T follicular helper cell (primary cell): ENCODE measurements at places on chromosomes 4 and X.

DNA sequence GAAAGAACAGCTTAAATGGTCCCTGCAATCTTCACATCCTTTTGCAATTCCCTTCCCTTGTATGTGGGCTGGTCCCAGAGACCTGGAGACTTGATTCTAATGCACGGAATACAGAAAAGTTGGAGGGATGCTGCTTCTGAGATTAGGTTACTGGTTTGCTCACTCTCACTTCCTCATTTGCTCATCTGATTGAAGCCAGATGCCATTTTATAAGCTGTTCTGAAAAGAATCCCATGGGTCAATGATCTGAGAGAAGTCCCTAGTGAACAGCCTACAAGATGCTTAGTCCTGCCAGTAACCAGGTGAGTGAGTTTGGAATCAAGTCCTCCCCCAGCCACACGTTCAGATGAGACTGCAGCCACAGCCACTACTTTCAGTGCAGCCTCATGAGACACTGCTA is 35.9 kb downstream of the MAGEA1 start:
- DNase-seq: no peak

GRCh38 chrX:136126872-136127406 is 20.4 kb upstream of the FHL1 start:
- DNase-seq: no peak

GRCh38 chr4:73064536-73064935 is 5.0 kb downstream of the COX18 start:
- no peak for DNase-seq

GRCh38 chr4:171186700-171187099 is 626.5 kb upstream of the GALNTL6 start:
- DNase-seq: no peak

GRCh38 chr4:110878413-110878812 is 255.5 kb upstream of the PITX2 start:
- DNase-seq: no peak

GRCh38 chrX:86329174-86329573 is 180.9 kb downstream of the DACH2 start:
- DNase-seq: no peak

GRCh38 chr4:63492515-63492914 is 916.7 kb downstream of the TECRL start:
- no peak for DNase-seq

GRCh38 chr4:1967512-1968149 is 41.1 kb downstream of the NELFA start:
- DNase-seq: no peak

DNA sequence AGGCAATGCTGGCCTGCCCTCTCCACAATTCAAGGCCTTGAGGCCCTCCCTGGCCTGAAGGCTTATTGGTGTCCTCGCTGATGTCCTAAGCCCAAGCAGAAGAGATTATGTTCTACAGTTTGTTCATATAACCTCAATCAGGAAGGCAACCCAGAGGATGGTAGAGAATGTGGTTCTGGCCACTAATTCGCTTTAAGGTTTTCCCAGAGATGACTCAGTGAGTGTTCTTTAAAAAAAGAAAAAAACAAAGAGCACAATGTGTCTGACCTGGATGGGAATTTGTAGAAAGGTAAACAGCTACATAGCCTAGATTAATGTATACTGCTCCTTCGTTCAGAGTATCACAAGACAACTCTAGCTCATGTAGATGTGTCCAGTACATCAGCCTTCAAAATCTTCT is 66.0 kb downstream of the MANBA start:
- DNase-seq: no peak

GRCh38 chr4:28369499-28369898 is 1508.9 kb downstream of the STIM2 start:
- DNase-seq: no peak

GRCh38 chr4:78569306-78569821 is 17.8 kb downstream of the ANXA3 start:
- no peak for DNase-seq

DNA sequence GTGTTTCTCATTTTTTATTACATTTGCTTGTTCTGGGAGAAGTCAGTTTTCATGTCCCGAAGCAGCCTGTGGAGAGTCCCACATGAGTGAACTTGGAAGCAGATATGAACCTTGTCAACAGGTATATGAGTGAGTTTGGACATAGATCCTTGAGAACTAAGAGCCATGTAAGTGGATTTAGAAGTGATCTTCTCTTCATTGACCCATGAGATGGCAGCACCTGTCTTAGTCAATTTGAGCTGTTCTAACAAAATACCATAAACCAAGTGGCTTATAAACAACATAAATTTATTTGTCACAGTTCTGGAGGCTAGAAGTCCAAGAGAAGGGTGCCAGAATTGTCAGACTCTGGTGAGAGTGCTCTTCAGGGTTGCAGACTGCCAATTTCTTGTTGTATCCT is 1043.8 kb downstream of the ADGRL3 start:
- DNase-seq: no peak

- no peak for DNase-seq
Observed at GRCh38 chr4:80614319-80614718, 278.8 kb downstream of the CFAP299 start.

DNA sequence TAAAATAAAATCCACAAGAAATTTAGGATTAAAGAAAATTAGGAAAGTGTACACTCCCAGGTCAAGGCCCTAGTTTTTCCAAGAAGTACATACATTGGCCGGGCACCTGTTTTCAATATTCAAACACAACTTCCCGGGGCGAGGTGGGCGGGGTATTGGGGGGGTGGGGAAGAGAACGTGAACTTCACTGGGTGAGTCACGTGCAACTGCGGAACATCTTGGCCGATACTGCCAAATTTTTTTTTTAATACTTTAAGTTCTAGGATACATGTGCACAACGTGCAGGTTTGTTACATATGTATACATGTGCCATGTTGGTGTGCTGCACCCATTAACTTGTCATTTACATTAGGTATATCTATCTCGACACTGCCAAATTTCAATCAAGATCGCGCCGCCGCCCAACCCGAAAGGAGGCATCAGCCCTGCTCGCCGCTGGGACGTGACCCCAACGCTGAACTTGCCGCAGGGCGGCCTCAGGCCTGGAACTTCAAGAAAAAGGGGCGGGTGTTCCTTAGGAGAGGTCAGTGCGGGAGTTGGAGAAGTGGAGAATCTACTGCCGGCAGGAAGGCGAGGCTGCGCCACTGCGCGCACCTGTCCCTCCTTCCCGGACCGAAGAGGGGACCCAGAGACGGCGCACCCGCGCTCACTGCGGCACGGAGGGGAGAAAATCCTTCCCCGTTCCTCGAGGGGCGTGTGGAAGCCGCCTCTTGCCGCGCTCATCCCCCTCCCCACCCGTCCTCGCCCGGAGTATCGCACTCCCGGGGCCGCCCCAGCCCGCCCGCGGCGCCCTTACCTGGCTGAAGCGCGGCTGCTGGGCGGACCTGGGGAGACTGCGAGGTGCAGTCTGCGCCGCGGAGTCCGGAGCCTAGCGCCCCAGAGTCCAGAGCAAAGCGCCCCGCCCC is at the start of gene TEC:
TEC (minus strand) TSS at position 883 of the 905 bp plus-strand sequence. CDS start 41,224 bp downstream, outside the sequence.
- DNase-seq: peak; percentile 6

GRCh38 chrX:131783555-131784308 is 239.4 kb upstream of the STK26 start:
- peak; percentile 78 for DNase-seq

DNA sequence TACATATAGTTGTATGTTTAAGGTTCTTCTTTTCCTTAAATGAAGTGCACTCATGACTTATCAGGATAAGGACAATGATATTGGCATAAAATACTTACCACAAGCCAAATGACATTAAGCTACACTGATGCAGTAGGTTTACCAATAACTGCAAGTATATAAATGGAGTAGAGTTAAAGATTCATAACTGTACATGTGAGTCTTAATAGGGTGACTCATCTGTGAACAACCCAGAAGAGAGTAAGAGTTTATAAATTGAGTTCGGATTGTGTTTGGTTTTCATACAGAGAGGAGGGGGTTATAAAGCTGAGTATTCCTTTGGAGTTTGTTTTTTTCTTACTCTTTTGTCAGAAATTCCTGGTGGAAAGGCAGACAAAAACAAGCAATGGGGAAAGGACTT is 144.8 kb downstream of the TLL1 start:
- no peak for DNase-seq

GRCh38 chrX:29641461-29641860 is 573.9 kb upstream of the MAGEB2 start:
- no peak for DNase-seq

GRCh38 chr4:54055494-54055893 is 8.9 kb downstream of the CHIC2 start:
- no peak for DNase-seq

GRCh38 chrX:100413229-100413628 is 3.2 kb upstream of the PCDH19 start:
- no peak for DNase-seq

GRCh38 chr4:1991596-1992434 is 17.0 kb downstream of the NELFA start:
- no peak for DNase-seq

DNA sequence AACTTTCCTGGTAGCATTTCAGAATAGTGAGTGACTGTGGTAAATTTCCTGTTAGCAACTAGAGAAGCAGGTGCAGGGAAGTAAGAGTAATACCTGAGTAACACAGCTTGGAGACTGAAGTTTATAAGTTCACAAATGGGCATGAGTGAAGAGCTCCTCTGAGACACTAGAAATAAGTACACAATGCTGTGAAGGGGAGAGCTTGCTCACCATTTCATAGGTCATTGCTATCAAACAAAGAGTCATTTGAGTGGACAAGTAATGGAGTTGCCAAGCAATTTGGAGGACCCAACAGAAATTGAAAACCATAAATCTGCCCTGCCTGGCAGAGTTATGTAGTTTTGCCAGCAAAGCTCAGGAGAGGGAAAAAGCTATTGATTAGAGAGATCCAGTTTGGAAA is 523.6 kb downstream of the TRAM1L1 start:
- DNase-seq: no peak

- no peak for DNase-seq
Observed at GRCh38 chr4:69601065-69601464, 38.4 kb downstream of the UGT2A2 start.

DNA sequence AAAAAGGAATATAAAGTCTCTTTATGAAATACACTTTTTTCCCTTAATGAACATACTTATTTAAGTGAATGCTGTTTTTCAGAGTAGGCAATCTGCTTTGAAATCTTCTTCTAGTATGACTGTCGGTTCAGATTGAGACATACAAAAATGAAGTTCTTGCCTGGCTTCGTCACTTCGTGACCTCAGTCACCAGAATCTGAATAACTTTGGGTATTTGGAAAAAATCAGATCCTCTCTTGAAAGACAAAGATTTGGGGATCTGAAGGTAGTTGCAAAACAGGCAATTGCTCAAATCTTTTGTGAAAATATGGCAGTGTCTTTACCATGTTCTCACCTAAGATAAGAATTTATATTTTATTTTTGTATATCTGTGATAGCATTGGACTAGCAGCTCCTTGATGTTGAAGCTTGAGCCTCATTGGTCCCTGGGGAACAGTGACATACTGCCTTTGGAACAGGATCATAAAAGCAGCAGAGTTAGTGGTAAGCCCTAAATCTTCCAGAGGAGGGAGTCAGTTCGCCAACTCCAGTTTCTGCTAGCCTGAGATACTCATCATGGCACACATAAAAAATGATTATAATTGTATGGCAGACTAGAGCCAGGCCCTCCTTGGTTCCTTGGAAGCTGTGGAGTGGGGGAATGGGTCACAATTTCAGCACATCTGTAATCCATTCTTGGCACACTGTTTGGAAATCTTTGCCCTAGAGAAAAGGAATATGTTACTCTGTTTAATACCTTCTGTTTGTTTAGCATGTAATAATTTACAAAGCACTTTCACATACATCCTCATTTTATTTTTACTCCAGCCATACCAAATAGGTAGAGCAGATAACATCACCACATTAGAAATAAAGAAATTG is 5.0 kb downstream of the ARFIP1 start:
- DNase-seq: no peak

GRCh38 chrX:18426004-18426320 is 554 bp downstream of the CDKL5 start:
- DNase-seq: no peak

DNA sequence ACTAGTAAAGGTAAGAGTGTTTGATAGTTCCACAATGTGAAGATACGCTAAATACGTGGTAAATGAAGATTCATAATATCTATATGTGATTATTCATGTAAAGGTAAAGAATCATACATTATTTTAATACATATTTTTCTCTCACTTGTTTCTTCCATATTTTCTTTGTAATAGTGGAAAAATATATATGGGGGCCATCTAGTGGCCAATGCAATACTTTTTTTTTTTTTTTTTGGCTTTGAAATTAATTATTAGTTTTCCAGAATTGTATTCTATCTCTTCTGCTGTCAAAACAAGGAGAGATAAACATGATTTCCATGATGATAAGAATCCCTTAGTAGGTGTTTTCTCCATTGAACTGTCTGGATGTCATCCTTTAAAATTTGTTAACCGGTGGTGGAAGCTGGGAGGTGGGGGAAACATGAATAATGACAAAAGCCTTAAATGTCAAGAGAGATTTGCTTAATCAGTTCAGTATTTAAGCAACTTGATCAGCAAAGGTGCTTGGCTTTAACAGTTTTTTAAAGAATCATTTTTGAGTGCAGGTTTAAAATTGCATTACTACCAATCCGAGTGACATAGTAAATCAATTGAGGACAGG is 508.7 kb upstream of the HTR2C start:
- no peak for DNase-seq

DNA sequence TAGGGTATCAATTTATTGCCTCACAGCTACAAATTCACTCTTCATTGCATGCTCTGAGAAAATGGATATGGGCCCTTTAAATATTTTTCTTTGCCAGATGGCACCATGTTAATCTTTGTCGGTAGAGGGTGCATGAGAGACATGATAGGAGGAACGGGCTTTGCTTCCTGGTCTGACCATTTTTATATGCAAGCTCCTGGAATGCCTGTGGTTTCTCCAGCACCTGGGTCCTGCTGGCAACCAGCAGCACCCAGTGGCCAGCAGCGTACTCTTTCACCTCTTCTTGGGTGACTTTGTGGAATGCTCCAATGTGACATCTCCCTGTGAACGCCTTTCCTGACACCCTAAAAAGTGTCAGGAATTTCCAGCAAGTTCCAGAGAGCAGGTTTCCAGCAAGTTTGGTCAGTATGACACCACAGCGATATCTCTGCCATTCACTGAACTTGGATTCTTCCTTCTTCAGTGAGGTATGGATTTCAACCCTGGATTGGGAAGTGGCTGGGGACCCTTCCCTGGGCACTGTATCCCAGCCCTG is 140.3 kb upstream of the PGRMC2 start:
- DNase-seq: no peak

DNA sequence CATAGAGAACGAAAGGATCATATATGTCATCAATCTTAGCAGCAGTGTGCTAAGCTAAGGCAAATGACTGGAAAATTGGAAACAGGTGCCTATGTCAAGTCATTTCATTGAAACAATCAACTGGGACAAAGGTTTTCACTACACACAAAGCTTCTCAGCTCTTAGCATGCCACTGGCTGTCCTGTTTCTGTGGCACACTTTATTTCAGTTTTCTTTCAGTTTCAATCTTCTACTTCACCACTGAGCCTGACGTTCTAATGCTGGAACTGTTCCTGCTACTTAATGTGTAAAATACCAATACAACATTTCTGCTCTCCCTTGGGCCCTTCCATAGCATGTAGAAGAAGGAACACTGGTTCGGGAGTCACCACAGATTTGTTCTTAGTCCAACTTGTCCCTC is 378.3 kb upstream of the FMR1 start:
- DNase-seq: no peak
